ENCODE measurements at places on chromosomes 11 and 22.

GRCh38 chr11:58919980-58920379 lies 19.3 kb upstream of the GLYATL1 start:
- DNase-seq = no peak

- DNase-seq = no peak
Measured at GRCh38 chr22:19902245-19902715, 39.3 kb upstream of the COMT start.

- no peak for DNase-seq
Measured at GRCh38 chr11:2762451-2762850, 62.7 kb upstream of the KCNQ1OT1 start.

GRCh38 chr11:113728814-113729213 lies 22.7 kb upstream of the TMPRSS5 start:
- no peak for DNase-seq

DNA sequence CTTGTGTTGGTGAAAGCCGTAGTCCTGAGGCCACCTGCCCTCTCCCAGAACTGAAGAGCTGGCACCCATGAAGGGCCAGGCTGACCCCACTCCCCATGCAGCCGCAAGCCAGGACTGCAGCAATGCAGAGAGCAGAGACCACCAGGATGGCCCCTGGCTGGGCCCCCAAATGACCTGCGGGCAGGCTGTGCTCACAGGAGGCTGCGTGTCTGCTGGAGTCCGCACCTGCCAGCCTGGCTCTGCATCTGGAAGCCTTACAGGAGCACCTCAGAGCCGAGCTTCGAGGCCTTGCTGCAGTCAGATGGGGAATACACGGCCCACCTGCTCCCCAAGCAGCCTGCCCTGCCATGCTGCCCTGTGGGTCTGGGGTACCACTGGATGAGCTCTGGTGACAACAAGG lies 1336.8 kb downstream of the TBC1D22A start:
- no peak for DNase-seq
